Kasumi-1 (cell line): ENCODE measurements at places on chromosomes 1 and 21.
A peak's percentile ranks its signal among the peaks of the same experiment; 100 is the strongest.

GRCh38 chr21:41018431-41018830 is 149.5 kb upstream of the BACE2 start:
- DNase-seq = no peak

DNA sequence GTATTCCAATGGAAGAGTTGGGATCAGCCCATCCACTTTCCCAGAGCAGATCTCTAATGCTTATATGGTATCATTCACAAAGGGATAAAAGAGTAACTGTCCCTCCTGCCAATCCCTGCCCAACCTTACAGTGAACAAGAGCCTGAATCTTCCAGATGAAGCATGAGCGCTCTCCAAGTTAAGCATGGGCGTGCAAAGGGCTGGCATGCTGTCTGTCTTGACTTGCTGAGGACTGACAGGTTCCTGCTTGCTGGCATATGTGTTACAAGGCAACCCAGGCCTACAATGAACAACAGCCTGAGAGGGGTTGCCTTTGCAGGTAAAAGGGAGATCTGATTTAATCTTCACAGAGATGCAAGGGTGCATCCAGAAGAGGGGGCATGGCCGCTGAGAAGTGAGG is 155.6 kb upstream of the SOD1 start:
- DNase-seq = no peak

- DNase-seq = no peak
Observed at GRCh38 chr1:49686107-49686506, 337.6 kb downstream of the AGBL4 start.

GRCh38 chr1:40944841-40945430 is 34.6 kb upstream of the CTPS1 start:
- no peak for DNase-seq

DNA sequence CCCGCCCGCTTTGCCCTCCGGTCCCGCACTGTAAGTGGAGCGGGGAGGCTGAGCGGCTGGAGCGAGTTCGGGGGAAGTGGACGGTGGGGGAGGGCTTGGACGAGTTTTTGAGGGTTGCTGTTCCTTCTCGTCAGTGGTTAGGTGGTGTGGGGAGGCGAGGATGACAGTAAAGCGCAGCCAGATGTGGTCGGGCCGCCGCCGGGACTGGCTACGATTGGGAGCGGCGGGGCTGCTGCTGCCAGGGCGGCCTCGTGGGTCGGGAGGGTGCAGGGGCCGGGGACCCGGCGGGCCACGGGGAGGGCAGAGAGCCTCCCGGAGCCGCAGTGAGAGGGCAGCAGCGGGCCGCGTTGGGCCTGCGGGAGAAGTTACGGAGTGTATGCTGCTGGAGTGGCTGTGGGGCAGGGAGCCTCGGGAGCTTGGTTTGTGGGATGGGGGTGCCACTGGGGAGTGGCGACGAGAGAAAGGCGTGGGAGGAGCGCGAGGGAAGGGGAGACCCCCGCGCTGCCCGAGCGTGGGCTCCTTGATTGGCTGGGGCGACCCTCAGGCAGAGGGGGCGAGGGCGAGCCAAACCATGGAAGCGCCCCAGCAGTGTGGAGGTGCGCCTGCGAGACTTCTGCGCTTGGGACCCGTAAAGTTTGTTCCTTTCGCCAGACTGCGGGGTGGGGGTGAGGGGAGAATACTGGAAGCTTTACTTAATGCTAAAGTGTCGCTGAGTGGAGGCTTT is 2.1 kb downstream of the ADGRL2 start:
- DNase-seq = no peak

- DNase-seq = peak; percentile 89
Observed at GRCh38 chr1:35717911-35718476, 690 bp downstream of the C1orf216 start.

- DNase-seq = no peak
Observed at GRCh38 chr1:110310300-110310699, 28.9 kb upstream of the RBM15 start.

DNA sequence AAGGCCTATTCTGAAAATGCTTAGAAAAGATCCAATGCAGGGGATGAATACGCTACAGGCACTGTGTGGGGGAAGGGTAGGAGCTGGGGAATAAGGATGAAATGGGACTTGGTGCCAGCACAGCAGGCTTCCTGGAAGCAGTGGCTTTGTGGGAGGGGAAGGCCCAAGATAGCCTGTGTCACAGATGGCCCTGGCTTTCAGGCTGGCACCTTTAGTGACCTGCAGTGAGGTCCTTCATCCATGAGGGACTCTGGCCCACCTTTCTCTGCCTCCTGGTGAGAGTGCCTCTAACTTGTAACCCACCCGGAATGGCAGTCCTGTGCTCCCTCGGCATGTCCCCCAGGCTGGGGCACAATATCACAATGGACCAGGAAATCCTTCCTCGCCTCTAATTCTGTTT is 919 bp downstream of the CHI3L1 start:
- no peak for DNase-seq

- DNase-seq = peak; percentile 48
Observed at GRCh38 chr1:154975409-154976059, 1.1 kb downstream of the CKS1B start.

- DNase-seq = peak; percentile 87
Observed at GRCh38 chr1:201883786-201884185, 4.9 kb upstream of the SHISA4 start.

- no peak for DNase-seq
Observed at GRCh38 chr1:27724961-27725373, 794 bp upstream of the FAM76A start.

DNA sequence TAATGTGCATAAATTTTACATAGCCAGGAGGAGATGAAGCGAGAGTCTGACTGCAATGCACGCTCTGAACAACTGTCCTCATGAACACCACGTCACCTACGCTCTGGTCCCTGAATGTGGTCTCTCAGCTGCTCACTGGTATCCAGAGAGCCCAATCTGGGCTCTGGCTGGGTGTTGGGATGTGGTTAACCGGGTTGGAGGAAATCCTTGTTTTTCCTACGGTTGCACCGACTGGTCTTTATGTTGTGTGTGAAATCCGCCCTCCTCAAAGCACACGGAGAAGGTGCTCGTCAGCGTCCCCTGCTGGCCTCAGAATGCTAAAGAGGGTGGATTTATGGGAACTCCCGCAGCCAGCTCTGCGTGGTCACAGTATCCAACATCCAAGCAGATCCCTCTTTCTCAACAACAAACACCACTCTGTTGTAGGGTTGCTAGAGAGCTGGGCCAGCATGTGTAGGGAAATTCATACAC is 51.8 kb upstream of the FAM89A start:
- DNase-seq = peak; percentile 67

GRCh38 chr21:44454747-44455523 is at the start of gene LRRC3:
Gene LRRC3 (plus strand): TSS chr21:44455510. CDS start chr21:44456645, 1,135 bp downstream.
- DNase-seq = peak; percentile 52

DNA sequence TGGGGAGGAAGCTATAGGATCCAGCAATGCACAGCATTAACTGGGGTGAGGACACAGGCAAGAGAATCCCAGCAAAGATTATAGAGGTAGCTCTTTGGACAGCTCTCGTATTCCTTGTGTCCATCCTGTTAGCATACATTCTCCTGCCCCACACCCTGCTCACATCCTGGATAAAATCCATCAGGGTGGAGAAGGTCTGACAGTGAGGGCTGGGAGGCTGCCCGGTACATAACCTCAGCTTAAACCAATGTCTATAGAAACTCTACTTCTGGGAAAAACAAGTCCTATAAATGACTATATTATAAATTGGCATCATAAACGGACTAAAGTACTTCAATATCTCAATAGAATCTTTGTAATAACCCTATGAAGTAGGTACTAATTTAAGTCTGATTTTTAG is 36.8 kb upstream of the UBE2U start:
- DNase-seq = no peak

DNA sequence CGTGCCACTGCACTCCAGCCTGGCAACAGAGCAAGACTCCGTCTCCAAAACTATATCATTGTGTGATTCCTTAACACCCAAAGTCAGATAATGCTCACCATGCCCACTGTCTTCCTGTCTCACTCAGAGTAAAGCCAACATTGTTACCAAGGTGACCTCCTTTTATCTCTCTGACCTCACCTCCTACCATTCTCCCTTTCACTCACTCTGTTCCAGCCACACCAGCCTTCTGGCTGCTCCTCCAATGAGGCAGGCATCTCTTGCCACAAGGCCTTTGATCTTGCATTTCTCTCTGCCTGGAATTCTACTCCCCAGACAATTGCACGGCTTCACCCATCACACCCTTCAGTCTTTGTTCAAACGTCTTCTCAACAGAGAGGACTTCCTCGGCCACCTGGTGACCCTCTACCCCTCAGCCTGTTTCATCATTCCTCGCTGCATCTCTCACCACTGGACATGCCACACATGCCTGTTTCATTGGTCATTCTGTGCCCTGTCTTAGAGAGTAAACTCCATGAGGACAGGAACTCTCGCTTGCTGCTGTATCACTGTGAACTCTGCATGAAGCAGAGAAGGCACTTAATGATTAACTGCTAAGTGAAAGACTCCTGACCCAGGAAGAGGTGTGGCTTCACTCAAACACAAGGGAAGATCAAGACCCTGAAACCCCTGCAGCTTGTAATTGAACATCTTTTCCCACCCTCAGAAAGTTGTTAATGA is 67.1 kb upstream of the CAPZB start:
- DNase-seq = no peak

DNA sequence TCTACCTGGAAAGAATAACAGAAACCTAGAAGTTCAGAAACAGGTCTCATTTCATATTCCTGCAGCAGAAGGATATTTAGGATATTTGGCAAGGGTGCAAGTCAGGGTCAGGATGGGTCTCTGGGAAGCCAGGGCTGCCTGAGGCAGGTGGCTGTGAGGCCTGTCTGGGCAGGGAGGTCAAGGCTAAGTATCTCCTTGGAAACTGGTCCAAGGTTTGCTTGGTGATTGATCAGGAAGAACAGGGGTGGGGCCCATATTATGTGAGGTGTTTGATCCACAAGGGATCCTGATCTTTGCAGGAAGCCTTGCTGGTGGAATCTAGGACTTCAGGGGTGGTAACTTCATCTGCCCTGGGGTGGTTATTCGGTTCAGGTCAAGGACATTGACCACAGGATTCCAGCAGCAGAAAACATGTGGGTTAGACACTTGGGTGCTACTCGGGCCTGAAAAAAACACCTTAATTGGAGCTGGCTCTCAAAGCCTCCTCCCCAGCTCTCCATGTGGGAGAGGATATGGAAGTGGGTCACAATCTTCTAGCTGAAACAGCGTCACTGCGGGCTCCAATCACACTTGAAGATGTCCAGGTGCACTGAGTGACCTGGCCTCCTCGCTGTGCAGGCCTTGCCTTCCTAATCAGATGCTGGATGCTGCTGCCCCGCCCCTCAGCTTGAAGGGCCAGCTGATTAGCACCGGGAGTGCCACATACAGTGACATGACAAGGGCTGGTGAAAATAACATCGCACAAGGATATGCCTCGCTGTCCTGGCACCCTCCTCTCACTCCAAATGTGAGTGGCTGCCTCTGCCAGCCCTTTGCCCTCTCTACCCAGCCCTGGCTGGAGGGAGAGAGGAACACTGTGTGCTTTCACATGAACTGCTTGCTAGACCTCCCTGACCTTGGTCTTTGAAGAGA is 8.7 kb downstream of the CTNNBIP1 start:
- DNase-seq = no peak
